ENCODE measurements at places on chromosomes 6 and 20.

- no peak for DNase-seq
Observed at GRCh38 chr6:46948699-46949098, 27.0 kb upstream of the ADGRF5 start.

- peak; percentile 40 for DNase-seq
Observed at GRCh38 chr6:54681987-54682386, 164.6 kb upstream of the FAM83B start.

DNA sequence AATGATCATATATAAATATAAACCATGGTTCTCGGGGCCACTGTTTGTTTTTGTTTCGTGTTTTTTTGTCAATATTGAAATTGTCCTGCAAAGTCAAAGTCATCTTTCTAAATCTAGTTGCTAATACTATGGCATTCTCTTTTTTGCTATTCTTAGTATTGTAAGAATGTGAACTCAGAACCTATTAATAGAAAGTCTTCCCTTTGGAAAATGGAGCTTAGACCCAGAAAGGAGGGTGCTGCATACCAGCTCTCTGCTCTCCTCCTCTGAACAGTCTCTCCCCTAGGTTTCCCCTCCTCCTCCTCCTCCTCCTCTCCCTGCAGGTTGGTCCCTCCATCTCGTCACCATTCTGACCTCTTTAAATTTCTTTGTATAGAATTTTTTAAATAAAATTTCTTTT is 150.4 kb upstream of the CCN2 start:
- no peak for DNase-seq

- no peak for DNase-seq
Observed at GRCh38 chr6:36035225-36035624, 7.6 kb downstream of the MAPK14 start.

- DNase-seq = no peak
Observed at GRCh38 chr6:41002168-41002567, 36.9 kb downstream of the UNC5CL start.

Data from fibroblast of skin of right quadriceps (primary cell).